Right lobe of liver (tissue), 6 donors: ENCODE measurements at places on chromosomes 1 and 21. TPM values are rescaled to one million over a fixed set of nuclear protein-coding genes. Genes with fewer than 3 reads are reported as not detected.

GRCh38 chr1:225617479-225617878 is 35.4 kb downstream of the ENAH start:
- no peak for DNase-seq

- DNase-seq: no peak
Observed at GRCh38 chr1:47351305-47351704, 17.7 kb downstream of the CMPK1 start.

GRCh38 chr1:167983797-167984420 is 47.0 kb upstream of the MPC2 start:
- DNase-seq: no peak

The KIRREL1 gene
- total RNA-seq: 3.4 TPM

The HMGCS2 gene
- 829 TPM for total RNA-seq

The CELA2A gene
- not detected for total RNA-seq
